ENCODE measurements at places on chromosomes 6 and 20.

- DNase-seq: no peak
- H3K27me3 ChIP-seq: no peaks in the 10 kb centered on the region
- no peaks in the 10 kb centered on the region for H3K4me1 ChIP-seq
- no peaks in the 10 kb centered on the region for H3K36me3 ChIP-seq
- H3K4me3 ChIP-seq: no peak overlapping the region
Observed at GRCh38 chr20:37956107-37956585, 53.2 kb downstream of the VSTM2L start.

- no peaks in the 10 kb centered on the region for H3K36me3 ChIP-seq
- no peaks in the 10 kb centered on the region for H3K4me1 ChIP-seq
- DNase-seq: no peak
- no peak overlapping the region for H3K4me3 ChIP-seq
- H3K27ac ChIP-seq: no peak overlapping the region
Observed at GRCh38 chr6:136344420-136344819, 54.8 kb upstream of the BCLAF1 start.

- H3K27ac ChIP-seq: no peak overlapping the region
- no peaks in the 10 kb centered on the region for H3K27me3 ChIP-seq
- no peak overlapping the region for H3K4me3 ChIP-seq
- H3K4me1 ChIP-seq: no peaks in the 10 kb centered on the region
- DNase-seq: no peak
Observed at GRCh38 chr6:34723203-34723602, 26.6 kb upstream of the ILRUN start.

DNA sequence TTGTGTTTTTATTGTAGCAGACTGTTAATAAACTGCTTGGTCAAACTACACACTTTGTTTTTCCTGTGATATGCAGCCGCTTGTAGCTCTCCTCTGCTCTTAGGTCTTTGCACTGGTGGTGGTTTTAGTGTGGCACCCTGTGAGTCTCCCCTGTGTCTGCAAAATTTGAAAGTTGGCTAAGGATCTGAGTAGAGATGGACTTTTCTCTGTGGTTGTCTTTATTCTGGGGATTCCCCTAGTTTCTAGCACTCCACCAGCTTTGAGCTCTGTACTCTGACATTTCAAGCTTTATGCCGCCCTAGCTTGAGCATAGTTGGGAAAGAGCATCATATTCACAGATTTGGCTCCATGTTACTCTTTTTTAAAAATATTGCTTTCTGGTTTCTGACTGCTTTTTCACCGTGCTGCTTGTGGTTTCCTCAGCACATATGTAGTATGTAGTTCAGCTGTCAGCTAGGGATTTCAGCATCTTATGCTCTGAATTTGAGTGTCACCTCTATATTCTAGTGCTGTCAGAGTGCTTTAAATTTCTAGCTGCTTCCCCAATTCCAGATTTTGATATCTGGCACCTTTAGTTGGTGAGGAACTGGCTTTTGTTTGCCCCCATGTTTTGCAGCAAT, 25.4 kb downstream of the CDYL start:
- H3K36me3 ChIP-seq: no peaks in the 10 kb centered on the region
- H3K4me1 ChIP-seq: peaks cover 35% of the 10 kb centered on the region
- no peak for DNase-seq
- no peaks in the 10 kb centered on the region for H3K27me3 ChIP-seq

DNA sequence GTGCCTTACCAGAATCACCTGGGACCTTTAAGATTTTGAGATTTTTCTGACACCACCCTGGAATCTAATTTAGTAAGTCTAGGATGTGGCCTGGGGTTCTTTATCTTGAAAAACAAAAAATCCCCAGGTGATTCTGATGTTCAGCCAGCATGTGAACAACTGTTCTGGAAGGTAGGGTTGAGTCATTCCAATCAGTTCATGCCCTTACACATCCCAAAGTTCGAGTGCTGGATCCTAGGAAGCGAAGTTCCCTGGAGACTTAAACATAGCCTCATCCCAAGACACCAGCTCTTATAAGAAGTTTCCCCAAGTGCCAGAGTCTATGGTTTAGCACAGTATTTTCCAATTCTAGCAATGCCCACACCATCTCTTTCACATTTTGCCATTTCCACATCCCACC, 6.3 kb upstream of the TSHZ2 start:
- no peaks in the 10 kb centered on the region for H3K27me3 ChIP-seq
- no peaks in the 10 kb centered on the region for H3K4me1 ChIP-seq
- DNase-seq: no peak
- H3K4me3 ChIP-seq: no peak overlapping the region
- H3K36me3 ChIP-seq: no peaks in the 10 kb centered on the region

- H3K27ac ChIP-seq: no peak overlapping the region
- no peaks in the 10 kb centered on the region for H3K36me3 ChIP-seq
- H3K4me1 ChIP-seq: no peaks in the 10 kb centered on the region
- H3K27me3 ChIP-seq: peaks cover 4% of the 10 kb centered on the region
- no peak for DNase-seq
Observed at GRCh38 chr20:56940466-56940865, 311.4 kb downstream of the TFAP2C start.

DNA sequence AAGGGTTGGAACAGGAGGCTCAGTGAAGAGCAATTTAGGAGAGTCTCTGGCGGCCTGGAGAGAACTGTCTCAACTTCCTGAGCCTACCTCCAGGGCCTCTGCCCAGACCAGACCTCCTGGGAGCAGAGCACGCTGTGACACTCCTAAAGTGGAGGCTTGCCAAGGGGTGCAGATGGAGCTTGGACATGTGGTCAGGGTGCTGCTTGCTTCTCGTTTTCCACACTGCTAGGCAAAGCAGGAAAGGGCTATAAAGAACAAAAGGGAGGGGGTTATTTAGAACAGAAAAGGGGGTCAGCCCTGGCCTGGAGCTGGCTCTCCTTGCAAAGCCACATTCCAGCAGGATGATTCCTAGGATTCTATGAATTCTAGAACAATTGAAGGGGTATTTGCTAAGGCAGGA, 145.7 kb upstream of the GGTLC1 start:
- H3K4me3 ChIP-seq: no peak overlapping the region
- no peaks in the 10 kb centered on the region for H3K36me3 ChIP-seq
- no peak overlapping the region for H3K27ac ChIP-seq
- DNase-seq: no peak

GRCh38 chr20:5967469-5967868, 17.0 kb downstream of the MCM8 start:
- H3K27me3 ChIP-seq: no peaks in the 10 kb centered on the region
- H3K27ac ChIP-seq: no peak overlapping the region
- H3K4me1 ChIP-seq: no peaks in the 10 kb centered on the region
- no peak overlapping the region for H3K4me3 ChIP-seq

DNA sequence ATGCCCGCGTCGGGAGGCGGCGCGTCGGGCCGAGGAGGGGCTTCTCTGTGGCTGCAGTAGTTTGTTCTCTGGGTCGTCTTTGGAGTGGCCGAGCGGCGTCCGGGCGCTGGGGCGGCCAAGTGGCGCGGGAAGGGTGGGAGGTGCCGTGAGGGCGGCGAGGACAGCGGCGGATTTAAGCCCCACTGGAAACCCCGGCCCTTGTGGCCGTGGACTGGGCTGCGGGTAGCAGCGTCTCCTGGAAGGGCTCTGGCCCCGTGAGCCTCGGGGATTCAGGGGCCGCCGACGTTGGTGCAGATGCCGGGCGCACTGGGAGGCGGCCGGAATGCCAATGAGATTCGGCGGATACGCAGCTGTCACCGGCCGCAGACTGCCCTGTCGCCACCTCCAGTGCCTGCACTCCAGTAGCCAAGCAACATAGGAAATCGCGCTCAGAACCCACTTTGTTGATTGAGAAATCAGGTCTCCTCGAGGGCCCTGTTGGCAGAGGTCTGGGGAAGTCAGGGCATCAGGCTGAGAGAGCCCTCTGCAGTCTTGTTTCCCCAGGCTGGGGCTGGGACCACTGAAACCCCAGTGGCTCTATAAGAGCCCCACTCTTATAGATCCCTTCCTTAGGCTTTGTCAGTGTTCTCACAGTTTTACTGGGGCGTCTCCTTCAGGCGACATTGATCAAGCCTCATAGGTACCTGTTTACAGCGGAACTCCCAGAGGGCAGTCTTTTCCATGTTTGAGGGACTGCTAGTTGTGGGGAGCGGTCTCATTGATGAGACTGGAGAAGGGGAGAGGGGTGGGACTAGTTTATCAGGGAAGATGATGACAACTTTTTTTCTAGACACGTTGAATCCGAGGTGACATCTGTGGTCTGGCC, 642 bp downstream of the GZF1 start:
- peak overlapping the region; percentile 77 for H3K4me3 ChIP-seq
- H3K27ac ChIP-seq: peak overlapping the region; percentile 99
- peak; percentile 64 for DNase-seq
- no peaks in the 10 kb centered on the region for H3K27me3 ChIP-seq

DNA sequence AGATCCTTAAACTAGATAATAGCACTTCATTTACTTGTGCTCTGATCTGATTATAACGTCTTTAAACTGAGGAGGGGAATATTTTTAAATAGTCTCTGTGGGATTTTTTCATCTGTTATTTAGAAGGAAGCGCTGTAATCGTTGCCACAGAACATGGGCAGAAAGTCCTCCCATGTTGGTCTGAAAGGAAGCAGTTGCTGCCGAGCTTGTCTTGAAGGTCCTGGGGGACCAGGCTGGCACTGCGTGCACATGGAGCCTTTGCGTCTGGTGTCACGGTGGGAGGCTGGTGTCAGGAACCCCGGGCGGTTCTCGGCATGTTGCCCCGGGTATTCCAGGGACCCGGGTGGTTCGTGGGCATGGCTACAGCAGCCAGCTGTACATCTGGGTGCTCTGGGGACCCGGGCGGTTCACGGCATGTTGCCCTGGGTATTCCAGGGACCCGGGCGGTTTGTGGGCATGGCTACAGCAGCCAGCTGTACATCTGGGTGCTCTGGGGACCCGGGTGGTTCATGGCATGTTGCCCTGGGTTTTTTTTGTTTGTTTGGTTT, 11.5 kb downstream of the TPD52L2 start:
- no peak for DNase-seq
- H3K27ac ChIP-seq: peak overlapping the region; percentile 70
- peaks cover 70% of the 10 kb centered on the region for H3K36me3 ChIP-seq
- H3K4me3 ChIP-seq: no peak overlapping the region
- peaks cover 12% of the 10 kb centered on the region for H3K4me1 ChIP-seq

Data from psoas muscle (tissue), 8 donors.